ENCODE measurements at places on chromosomes 7 and 10.

DNA sequence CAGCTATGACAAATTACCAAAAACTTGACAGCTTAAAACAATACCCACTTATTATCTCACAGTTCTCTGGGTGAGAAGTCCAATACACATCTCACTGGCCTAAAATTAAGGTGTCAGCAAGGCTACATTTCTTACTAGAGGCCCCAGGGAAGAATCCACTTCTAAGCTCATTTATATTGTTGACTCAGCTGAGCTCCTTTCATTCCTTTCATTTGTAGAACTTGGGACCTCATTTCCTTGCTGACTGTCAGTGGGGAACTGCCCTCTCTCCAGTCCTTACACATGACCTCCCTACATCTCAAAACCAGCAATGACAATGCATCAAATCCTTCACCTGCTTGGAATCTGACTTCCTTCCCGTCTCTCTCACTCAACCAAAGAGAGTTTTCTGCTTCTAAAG lies 240.3 kb downstream of the IPMK start:
- DNase-seq, result no peak

- DNase-seq, result no peak
Measured at GRCh38 chr10:36087006-36088005, 445.2 kb upstream of the FZD8 start.

DNA sequence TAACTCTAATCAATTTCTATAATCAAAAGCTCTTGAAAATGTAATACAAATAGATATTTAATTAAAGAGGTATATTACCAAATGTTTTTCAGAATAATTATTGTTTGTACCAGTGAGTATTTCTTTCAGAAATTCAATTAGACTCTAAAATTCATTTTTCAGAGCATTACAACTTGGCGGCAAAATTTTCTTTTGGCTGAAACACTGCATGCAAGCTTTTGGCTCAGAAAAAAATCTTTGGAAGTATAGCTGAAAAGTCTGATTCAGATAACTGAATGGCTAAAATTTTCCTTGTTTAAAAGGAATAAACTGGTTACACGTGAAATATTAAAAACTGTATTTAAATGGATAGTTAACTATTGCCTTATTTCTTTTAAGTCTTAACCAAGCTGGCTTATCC lies 202.6 kb upstream of the KAT6B start:
- no peak for DNase-seq

GRCh38 chr10:104037261-104037951 lies 48.3 kb downstream of the COL17A1 start:
- no peak for DNase-seq

GRCh38 chr10:79103585-79103984 lies 34.8 kb downstream of the ZMIZ1 start:
- DNase-seq, result no peak

- no peak for DNase-seq
Measured at GRCh38 chr10:109062371-109062770, 860.9 kb downstream of the XPNPEP1 start.

- no peak for DNase-seq
Measured at GRCh38 chr7:82129091-82129490, 314.5 kb downstream of the CACNA2D1 start.

GRCh38 chr10:99926925-99927720 lies 82.6 kb downstream of the DNMBP start:
- no peak for DNase-seq

GRCh38 chr7:86786376-86786775 lies 142.7 kb downstream of the GRM3 start:
- DNase-seq, result no peak

GRCh38 chr7:100093054-100093453 lies 4.3 kb downstream of the COPS6 start:
- DNase-seq, result no peak

DNA sequence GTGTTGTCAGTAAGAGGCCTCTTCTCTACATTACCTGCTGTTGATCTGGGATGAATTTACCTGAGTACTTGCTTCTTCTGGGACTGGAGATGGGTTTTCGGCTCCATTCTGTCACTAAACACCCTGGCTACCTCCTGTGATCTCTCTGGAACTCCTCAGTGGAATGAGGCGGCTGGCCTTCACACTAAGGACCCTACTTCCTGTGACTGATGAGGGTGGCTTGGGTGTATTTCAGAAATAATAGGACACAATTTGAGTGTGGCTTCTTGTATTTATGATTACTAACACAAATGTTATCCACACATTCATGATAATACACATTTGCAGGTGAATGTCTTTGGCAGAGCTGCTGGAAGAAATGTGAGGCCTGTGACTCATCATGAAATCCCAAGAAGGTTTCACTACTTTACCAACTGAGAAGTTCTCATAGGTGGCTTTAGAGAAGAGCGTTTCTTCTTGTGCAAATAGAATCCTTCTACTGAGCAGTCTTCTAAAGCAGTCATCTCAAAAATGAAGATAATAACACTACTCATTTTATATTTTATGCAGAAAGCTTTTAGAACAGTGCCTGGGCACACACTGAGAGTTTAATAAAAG lies 21.3 kb upstream of the EVX1 start:
- DNase-seq, result no peak

- DNase-seq, result no peak
Measured at GRCh38 chr10:124802313-124802675, 675 bp downstream of the ABRAXAS2 start.

- no peak for DNase-seq
Measured at GRCh38 chr10:71423901-71424300, 27.2 kb downstream of the CDH23 start.

GRCh38 chr10:129030996-129031843 lies 435.8 kb upstream of the MGMT start:
- DNase-seq, result no peak

GRCh38 chr10:90561666-90562065 lies 296.2 kb downstream of the HTR7 start:
- no peak for DNase-seq

DNA sequence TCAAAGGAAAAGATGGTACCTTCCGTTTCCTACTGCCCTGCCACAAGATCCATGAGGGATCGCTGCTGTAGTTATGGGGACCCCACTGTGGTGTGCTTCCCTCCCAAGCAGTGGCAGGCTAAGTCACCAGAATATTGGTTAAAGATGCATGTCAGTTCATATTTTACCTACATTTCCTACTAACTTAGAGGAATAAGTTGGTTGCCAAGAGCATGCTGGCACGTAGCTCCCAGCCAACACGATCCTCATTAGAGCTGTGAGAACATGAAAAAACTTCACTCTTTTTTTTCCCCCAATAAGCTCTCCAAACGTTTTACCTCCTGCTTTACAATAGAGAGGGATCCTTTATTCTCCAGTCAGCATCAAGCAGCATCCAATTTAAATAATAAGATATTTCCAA lies 203.7 kb downstream of the TRIL start:
- DNase-seq, result no peak

DNA sequence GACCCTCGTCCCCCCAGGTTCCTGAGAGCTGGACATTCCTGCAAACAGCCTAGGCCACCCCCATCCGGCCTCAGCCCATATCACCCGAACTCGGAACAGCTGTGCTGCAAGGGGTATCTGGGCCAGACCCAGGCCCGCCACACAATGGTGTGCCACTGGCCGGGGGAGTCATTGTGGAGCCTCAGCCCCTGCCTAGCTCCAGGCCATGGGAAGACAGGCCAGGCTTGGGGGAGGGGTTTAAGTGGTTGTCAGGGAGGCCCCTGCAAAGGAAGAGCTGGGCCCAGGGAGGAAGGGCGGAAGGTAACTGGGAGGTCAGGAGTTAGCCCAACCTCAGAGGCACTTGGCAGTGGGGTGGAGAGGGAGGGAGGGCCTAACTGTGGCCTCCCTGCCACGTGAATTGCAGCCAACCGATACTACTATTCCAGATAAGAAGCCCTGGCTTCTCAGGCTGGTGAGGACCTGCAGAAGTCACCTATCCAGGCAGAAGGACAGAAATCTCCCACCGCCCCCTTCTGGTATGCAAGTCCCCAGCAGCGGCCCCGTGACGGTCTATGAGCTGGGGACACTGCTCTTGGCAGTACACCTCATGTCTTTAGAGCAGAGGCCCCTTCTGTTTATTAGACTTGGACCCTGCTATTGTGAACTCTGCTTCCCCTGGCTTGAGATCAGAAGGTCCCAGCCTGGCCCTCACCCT lies 26.8 kb downstream of the VSIR start:
- no peak for DNase-seq

DNA sequence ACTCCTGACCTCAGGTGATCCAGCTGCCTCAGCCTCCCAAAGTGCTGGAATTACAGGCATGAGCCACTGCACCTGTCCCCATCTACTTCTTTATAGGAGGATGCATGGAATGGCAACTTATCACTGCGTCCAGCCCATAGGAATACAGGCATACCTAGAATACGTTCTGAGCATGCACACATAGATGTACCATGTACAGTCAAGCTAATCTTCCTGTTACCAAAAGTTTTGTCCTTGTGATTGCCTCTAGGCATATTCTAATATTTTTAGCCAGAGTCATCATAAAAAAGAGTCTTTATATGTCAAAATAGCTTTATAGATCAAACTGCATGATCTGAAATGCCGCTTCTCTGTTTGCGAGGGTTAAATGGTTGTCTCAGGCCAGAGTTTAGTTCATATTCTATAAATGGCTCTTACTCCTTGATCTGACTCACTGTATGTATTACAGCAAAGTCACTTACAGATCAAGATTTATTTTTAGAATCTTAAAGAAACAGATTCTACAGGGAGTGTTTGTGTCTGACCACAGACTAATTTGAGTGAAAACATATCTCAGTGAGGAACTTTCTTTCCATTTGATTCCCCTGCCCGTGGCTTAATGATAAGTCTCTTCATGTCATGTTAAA lies 210.9 kb downstream of the CREB5 start:
- DNase-seq, result no peak

DNA sequence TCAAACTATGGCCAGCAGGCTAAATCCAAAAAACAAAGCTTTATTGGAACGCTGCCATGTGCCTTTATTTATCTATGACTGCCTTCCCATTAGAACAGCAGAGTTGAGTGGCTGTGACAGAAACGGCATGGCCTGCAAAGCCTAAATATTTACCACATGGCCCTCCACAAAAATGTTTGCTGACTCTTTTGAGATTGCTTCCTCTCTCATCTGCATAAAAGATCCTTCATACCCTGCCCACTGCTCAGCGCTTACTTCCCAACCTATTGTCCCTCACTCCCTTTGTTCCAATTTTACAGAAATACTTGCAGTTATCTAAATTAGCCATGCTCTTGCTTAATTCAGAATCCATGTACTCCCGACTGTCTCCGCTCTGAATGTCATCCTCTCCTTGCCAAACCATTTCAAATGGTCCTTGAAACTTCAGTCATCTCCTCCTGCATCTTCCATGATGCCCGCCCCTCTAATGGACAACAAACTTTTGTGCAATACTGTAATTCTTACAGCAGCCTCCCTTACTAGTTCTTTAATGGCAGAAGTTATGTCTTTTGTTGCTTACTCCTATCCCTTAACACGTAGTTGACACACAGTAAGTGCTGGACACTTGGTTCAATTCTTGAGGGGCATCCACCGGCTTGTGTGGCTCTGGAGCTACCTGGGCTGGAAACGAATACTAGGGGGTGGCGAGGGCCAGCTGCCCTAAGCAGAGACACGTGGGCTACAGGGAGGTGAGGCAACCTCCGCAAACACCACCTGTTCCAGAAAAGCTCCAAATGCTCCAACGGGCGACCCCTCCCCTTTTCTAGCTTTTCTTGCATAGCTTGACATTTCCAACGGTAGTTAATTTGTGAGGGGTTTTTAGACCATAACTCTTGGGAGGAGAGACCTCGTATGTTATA lies 832 bp downstream of the XRCC2 start:
- no peak for DNase-seq

GRCh38 chr7:120825576-120825975 lies 32.4 kb downstream of the TSPAN12 start:
- DNase-seq, result no peak

DNA sequence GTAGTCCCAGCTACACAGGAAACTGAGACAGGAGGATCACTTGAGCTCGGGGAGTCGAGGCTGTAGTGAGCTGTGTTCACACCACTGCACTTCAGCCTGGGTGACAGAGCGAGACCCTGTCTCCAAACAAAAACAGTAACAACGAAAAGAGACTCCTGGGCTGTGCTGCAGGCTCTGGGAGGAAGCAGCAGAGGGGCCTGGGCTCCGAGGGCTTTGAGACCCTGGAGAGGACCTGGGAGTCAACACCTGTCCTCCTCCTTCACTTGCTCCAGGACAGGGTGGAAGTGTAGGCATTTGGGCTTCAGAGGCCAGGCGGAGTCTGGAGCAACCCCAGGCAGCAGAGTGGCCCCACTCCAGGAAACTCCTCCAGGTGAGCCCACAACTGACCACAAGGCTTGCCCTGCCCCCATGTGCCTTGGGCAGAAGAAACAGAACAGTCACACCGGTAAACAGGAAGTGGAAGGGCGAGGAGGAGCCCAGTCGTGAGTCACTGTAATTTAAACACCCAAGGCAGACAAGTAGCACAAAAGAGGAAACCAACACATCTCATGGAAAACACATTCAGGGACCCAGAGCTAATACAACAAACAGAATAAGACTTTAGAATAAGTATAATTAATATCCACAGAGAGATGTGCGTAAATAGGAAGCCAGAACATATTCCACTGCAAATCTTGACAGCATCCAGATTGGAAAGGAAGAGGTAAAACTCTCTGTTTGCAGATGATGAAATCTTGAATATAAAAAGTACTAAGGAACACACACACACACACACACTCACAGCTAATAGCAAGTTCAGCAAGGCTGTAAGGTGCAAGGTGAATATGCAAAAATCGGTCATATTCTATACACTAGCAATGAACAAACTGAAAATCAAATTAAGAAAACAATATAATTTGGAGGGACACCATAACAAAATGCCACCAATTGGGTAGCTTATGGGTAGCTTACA lies 20.5 kb upstream of the RASGEF1A start:
- no peak for DNase-seq

GRCh38 chr7:26891400-26892350 lies 27.3 kb upstream of the SKAP2 start:
- no peak for DNase-seq

DNA sequence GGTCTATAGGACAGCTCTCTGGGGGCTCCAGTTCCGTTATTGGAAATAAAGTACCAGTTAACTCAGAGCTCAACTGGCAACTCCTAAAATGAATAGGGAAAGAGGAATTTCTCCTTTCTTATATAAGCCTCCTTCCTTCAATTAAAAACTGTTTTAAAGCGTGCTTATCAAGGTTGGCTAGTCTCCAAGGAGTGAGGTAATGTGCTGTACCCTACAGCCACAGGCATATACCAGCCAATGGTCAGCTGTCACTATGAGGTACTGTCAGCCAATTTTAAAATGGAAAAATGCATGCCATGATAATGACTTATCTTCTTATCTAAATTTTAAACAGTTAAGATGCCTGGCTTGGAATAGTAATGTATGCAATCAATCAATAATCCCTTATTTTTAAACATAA lies 76.2 kb downstream of the PLCE1 start:
- DNase-seq, result no peak

- DNase-seq, result no peak
Measured at GRCh38 chr10:44280226-44281014, 104.5 kb downstream of the CXCL12 start.

DNA sequence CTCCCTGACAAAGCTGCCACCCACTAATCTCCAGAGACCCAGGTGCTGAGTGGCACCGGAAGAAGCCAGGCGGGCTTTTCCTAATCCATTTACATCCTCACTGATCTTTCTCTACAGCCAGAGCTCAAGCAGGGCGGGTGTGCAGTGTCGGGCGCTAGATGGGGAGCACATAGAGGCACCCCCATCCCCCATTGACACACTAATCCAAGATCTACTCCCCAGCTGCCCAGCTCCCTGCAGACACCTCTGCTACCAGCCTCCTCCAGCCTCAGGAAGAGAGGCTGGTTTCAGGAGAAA lies 22.2 kb downstream of the FRMPD2 start:
- DNase-seq, result no peak
